T-helper 17 cell (primary cell): ENCODE measurements at places on chromosomes 12 and 14.

DNA sequence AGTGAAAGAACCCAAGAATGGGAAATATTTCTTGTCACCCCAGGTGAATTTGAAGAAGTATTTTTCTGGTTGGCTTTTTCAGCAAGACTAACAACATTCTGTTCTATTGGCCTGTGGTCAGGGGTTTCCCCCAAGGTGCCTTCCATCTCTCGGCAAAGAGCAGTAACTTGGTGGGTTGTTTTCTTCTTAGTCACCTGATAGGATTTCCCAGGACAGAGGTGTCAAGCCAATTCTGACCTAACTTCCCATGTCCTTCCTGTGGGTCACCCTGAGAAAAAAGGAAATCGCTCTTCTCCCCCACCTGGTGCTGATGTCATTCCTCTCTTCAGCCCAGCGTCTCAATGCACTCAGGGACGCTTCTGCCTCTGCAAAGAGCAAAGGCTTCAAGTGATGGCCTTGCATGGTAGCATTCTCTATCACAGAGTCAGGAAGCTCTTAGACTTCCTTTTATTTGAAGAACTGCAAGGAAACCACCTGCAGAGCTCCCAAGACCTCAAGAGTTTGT, 16.1 kb upstream of the IFNG start:
- DNase-seq: peak; percentile 53

GRCh38 chr12:6295094-6295811, 15.2 kb upstream of the PLEKHG6 start:
- DNase-seq: no peak

GRCh38 chr12:26867080-26867479, 34.1 kb upstream of the ITPR2 start:
- DNase-seq: no peak

DNA sequence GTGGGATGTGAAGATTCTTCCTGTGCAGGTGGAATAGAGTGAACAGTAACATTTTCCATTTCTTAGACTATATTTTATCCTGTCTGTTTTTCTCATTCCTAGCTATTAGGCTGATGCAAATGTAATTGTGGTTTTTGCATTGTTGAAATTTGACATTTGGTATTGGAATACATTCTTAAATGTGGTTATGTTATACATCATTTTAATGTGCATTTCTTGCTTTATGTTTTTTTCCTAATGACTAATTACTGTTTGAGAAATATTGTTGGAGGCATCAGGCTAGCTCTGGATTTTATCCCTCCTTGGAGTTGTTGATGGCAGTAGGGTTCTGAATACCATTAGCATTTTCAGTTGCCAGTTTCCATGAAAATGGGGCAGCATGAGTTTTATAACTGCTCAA, 75.9 kb upstream of the GNG2 start:
- DNase-seq: no peak

DNA sequence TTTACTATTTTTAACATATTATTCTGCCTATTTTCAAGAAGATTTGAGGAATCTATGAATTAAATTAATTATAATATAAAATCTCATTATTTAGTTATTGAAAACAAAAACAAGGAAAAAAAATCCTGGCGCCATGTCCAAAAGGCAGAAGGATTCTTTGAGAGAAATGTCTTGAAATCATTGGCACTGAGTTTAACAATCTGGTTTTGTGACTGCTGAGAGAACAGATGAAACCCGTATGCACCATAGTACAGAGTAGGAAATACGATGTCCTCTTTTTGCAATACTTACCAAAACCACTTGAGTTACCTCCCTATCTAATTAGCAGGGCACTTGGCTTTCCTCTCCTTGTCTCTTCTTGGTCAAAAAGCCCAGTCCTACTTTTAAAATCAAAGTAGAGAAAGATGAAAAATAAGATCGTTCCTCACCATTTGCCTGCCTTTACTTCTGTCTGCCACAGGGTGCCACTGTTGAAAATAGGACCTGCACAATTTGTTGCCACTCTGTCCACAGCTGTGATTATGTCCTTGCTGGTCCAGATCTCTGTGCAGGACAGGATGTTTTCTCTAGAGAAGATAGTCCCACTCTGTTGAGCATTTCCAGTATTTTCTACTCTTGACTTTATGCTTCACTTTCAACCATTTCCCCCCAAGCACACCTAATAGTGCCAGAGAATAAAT, 179.7 kb downstream of the PDZRN4 start:
- no peak for DNase-seq

DNA sequence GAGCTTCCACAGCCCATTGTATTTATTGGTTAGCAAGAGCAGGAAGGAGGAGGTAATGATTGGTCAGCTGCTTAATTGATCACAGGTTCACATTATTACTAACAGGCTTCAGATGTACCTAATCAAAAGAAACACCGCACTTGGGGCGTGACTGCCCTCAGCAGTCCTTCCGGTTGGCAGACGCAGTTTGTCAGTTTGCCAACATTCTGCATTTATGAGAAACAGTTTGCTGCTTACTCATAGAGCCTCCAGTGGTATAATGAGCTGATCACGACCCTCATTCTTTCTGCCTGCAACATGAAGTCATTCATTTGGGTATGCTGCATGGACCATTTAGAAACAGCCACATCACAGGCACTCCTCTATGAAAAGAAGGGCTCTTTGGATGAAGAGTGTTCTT, 42.5 kb upstream of the PPM1H start:
- DNase-seq: no peak

GRCh38 chr12:110670161-110670701, 18.7 kb downstream of the HVCN1 start:
- DNase-seq: no peak

DNA sequence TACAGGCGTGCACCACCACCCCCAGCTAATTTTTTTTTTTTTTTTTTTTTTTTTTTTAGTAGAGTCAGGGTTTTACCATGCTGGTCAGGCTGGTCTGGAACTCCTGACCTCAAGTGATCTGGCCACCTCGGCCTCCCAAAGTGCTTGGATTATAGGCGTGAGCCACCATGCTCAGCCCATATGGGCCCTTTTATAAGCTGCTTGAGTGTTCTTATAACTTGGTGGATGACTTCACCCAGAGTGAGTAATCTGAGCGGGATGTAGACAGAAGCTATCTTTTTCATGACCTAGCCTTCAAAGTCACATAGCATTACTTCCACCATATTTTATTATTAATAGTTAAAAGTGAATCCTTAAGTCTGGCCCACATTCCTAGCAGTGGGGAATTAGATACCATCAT, 16.4 kb downstream of the BBOF1 start:
- no peak for DNase-seq

GRCh38 chr14:63045234-63045611, at the start of gene KCNH5:
KCNH5 (minus strand) TSS chr14:63045458; CDS start chr14:63045186, 272 bp downstream.
- DNase-seq: no peak

DNA sequence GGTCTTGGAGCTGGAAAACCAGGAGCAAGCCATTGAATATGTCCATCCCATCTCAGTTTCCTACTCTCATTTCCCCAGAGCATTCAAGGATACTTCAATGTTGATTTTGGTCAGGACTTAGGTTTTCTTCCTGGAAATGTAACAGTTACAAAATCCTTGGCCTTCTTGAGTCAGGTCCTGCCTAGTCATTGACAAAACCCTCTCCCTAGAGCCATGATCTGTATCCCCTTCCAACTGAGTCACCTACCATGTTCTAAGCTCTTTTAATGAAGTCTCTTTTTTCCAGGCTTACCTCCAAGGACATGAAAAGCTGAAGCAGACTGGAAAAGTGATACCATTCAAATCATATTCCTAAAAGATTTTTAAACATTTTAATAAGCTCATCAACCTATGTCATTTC, 549.2 kb downstream of the GALC start:
- no peak for DNase-seq

GRCh38 chr14:65826946-65827345, 414.4 kb downstream of the FUT8 start:
- no peak for DNase-seq

GRCh38 chr12:51383269-51383905, 7.8 kb downstream of the GALNT6 start:
- no peak for DNase-seq

- DNase-seq: no peak
Observed at GRCh38 chr14:19878029-19878642, 3.2 kb downstream of the OR4K2 start.

- DNase-seq: no peak
Observed at GRCh38 chr14:105388110-105388951, 10.0 kb upstream of the TEX22 start.

- no peak for DNase-seq
Observed at GRCh38 chr14:45807178-45807899, 554.3 kb upstream of the MIS18BP1 start.

GRCh38 chr12:42758806-42759205, 169.3 kb upstream of the PRICKLE1 start:
- DNase-seq: no peak

GRCh38 chr14:58427281-58428117, at the start of the genes KIAA0586 and TIMM9:
KIAA0586 (plus strand) TSS chr14:58427719; CDS start chr14:58428265, 546 bp downstream.
TIMM9 (minus strand) TSS chr14:58427531; CDS start chr14:58411945, 15,586 bp downstream.
- peak; percentile 90 for DNase-seq

GRCh38 chr14:73325630-73326299, 88.5 kb downstream of the PAPLN start:
- no peak for DNase-seq

DNA sequence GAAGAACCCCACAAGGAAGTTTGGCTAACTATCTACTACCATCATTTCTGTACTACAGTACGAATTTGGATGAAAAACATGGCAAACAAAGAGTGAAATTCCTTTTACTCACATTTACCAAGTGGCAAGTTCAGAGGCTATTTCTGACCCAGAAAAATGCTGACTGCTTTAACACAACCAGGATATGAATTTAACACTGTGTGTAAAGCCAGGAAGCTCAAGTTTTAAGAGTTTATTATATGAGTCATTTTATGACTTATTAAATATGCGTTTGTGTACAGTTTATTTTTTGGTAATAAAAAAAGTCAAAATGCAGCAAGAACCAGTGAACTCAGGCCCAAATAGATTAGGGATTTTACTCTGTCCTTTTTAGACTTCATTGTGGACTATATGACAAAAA, 58.4 kb upstream of the STAC3 start:
- DNase-seq: no peak

- no peak for DNase-seq
Observed at GRCh38 chr12:113269257-113269943, 48.1 kb downstream of the TPCN1 start.

- DNase-seq: no peak
Observed at GRCh38 chr14:101985957-101986356, 21.6 kb downstream of the DYNC1H1 start.

- DNase-seq: no peak
Observed at GRCh38 chr14:81009346-81009745, 53.9 kb downstream of the TSHR start.

GRCh38 chr12:92649511-92650227, 53.1 kb upstream of the PLEKHG7 start:
- peak; percentile 20 for DNase-seq

- no peak for DNase-seq
Observed at GRCh38 chr14:103820908-103821307, 26.5 kb downstream of the PPP1R13B start.

- no peak for DNase-seq
Observed at GRCh38 chr12:64714551-64714968, 44.6 kb downstream of the GNS start.

DNA sequence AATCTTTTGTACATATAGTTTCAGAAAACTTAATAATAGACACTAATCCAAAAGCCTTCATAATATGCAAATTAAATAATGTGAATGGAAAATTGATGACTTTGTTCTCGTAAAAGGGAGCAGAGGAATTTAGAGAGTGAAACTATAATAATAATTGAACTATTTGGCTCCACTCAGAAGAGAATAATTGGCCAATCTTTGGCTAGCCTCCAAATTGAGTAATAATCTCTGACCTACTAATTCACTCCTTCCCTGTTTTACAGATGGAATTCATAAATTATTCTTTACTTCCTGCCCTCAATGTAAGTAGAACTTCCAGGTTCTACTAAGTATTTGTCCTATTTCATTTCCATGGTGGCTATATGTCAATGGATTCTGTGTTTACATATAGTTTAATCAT, 15.8 kb downstream of the TRIM9 start:
- DNase-seq: no peak

DNA sequence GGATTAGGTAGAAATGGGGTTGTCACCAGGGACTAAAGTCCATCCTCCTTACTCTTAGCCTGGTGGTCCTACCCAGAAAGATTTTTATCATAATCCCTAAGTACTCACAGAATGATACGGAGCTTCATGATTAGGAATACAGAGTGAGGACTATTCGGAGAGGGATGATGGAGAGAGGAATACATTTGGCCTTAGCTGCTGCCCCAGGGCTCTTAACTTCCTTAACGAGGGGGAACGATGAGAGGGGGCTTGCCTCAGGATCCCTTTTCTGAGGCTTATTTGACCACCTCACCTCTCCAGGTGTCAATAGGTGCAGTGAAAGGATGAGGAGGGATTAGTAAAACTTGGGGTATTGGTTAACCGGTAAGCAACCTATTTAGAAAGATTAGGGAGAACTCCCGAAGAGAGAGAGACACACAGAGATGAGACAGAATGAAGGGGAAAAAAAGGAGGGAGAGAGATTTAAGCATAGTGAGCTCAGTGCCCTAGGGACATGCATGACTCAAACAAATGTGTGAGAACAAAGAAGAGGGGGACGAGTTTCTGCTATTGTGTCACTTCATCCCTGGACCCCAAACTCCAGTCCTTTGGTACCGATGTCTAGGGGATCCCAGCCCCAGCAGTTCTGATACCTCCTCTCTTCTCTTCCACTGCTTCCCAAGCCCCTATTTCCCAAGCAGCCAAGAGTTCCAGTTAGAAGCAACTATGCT, 1.1 kb downstream of the NFE2 start:
- DNase-seq: no peak

- DNase-seq: no peak
Observed at GRCh38 chr12:77324416-77324762, 259.0 kb upstream of the E2F7 start.

GRCh38 chr14:68626386-68626785, 166.5 kb downstream of the ZFP36L1 start:
- DNase-seq: no peak

DNA sequence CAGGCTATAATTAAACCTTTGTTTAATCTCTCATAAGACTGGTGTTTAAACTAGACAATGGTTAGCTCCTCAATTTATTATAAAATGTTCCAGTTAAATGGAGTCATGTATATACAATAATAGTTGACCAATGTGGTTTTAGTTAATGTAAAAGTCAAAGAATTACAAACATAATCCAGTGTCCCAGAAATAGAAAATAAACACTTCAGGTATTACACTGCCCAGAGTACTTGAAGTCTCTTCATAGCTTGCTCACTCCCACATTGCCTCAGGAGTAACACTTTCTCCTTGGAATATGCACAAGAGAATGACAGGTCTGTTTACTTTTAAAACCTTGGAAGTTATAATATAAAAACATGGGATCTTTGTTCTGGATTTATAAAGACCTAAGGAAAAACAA, 60.5 kb downstream of the SLC38A1 start:
- no peak for DNase-seq

DNA sequence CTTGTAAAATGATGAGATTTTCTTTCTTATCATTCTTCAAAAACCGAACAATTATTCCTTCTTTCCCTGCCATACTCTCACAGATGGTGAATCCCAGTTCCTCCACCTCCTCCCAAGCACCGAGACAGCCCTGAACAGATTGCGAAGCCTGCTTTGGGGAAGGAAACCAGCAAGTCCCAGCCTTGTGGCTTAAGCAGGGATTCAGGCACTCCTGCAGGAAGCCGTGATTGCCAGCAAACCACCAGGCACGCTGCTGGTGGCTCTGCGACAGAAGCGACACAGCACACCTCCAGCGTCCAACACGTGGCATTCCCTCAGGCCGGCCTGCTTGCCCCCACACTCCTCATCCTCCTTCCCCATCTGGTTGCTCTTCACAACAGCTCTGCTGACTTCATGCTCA, 237.7 kb downstream of the GXYLT1 start:
- no peak for DNase-seq
